ENCODE measurements at places on chromosomes 2 and 18. TPM values are rescaled to one million over a fixed set of nuclear protein-coding genes. Genes with fewer than 3 reads are reported as not detected.

The MYL1 gene
- not detected for polyA plus RNA-seq

The LCT gene
- not detected for polyA plus RNA-seq

The ADD2 gene
- polyA plus RNA-seq: 52.5 TPM

The FBXO11 gene
- 132 TPM for polyA plus RNA-seq

The TFCP2L1 gene
- polyA plus RNA-seq: 0.04 TPM

The ELOA2 gene
- not detected for polyA plus RNA-seq

The CRYBA2 gene
- not detected for polyA plus RNA-seq

The TEX44 gene
- not detected for polyA plus RNA-seq

The CRYGC gene
- not detected for polyA plus RNA-seq

The MYL12B gene
- polyA plus RNA-seq: 409 TPM

The LRPPRC gene
- 66.5 TPM for polyA plus RNA-seq

The C2orf66 gene
- polyA plus RNA-seq: 1.4 TPM

The RTKN gene
- 6.1 TPM for polyA plus RNA-seq

The SIX3 gene
- polyA plus RNA-seq: 8.7 TPM

The SP140L gene
- not detected for polyA plus RNA-seq

The RAPGEF4 gene
- 10.4 TPM for polyA plus RNA-seq

The STPG4 gene
- polyA plus RNA-seq: not detected

The TGFA gene
- polyA plus RNA-seq: 0.85 TPM

The SCTR gene
- not detected for polyA plus RNA-seq

The MAPRE3 gene
- polyA plus RNA-seq: 87.1 TPM

The HIBCH gene
- 17.8 TPM for polyA plus RNA-seq

The SH2D6 gene
- not detected for polyA plus RNA-seq

The XRCC5 gene
- polyA plus RNA-seq: 270 TPM

The AQP12A gene
- not detected for polyA plus RNA-seq

The TDRD15 gene
- not detected for polyA plus RNA-seq

The MRO gene
- not detected for polyA plus RNA-seq

The RUFY4 gene
- polyA plus RNA-seq: not detected

The PROM2 gene
- polyA plus RNA-seq: 2.2 TPM

The DLX2 gene
- polyA plus RNA-seq: 9.3 TPM

The NT5C1B gene
- polyA plus RNA-seq: not detected

The CXCR1 gene
- polyA plus RNA-seq: not detected

The ABCB11 gene
- polyA plus RNA-seq: not detected

The ACADL gene
- 0.14 TPM for polyA plus RNA-seq

The IL37 gene
- not detected for polyA plus RNA-seq

The CEP192 gene
- polyA plus RNA-seq: 31.7 TPM

The SCG2 gene
- 30.5 TPM for polyA plus RNA-seq

The TTN gene
- 0.16 TPM for polyA plus RNA-seq

All from neural cell (in vitro differentiated cells).